ENCODE measurements at places on chromosomes 1 and 21. TPM values are rescaled to one million over a fixed set of nuclear protein-coding genes. Genes with fewer than 3 reads are reported as not detected.

Gene ARHGAP29
- total RNA-seq = 80.4 TPM

Gene SMYD2
- total RNA-seq = 23.7 TPM

Gene MIXL1
- not detected for total RNA-seq

DNA sequence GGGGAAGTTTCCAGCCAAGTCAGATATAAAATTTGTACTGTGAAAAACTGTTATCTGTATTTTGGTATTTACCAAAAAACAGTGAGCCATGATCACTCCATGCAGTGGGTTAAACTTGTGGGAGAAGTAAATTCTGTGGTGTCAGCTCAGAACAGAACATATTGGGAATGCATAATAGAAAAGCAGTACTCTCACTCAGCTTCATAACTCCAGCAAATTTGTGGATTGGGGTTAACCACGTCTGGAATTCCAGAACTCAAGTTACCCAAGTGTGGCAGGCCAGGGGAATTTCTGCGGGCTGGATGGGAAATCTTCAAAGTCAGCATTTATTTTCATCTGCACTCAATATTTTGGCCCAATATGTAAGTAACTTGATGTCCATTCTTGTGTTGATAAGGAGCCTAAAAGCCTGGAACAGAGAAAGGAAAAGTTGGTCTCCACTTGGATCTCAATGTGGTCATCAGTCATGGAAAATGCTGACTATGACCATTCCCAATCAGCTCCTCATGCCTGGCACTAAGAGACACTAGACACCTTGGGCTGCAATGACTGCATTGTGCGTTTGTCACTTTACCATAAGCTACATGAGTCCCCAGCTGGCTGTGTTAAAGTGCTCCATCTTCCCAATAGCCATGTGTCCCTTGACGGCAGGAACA is 39.1 kb upstream of the ENAH start:
- no peaks in the 10 kb centered on the region for H3K27me3 ChIP-seq
- no peak for DNase-seq
- no peak overlapping the region for H3K4me3 ChIP-seq
- H3K27ac ChIP-seq = no peak overlapping the region
- peaks cover 6% of the 10 kb centered on the region for H3K4me1 ChIP-seq

DNA sequence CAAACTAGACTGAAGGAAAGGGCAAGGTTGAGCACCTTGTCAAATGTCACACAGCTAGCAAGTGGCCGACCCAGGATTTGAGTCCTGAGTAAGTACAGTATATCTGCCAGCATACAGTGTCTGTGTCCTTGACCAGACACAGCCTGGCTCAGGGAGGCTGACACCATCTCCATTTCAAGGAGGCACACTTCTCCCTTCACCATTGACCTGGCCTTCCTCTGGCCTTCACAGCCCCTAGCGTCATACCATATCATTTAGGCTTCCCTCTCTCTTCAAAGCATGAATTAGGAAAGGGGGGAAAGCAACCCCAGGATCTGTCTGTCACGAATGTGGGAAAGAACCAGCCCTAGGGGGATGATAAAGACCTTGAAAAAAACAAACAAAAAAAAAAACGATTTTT is 155.6 kb downstream of the PLPP3 start:
- no peak for DNase-seq
- H3K27ac ChIP-seq = no peak overlapping the region
- H3K27me3 ChIP-seq = no peaks in the 10 kb centered on the region
- H3K36me3 ChIP-seq = no peaks in the 10 kb centered on the region
- H3K4me3 ChIP-seq = no peak overlapping the region
- peaks cover 12% of the 10 kb centered on the region for H3K4me1 ChIP-seq

GRCh38 chr21:27703791-27704190 is 736.9 kb upstream of the ADAMTS5 start:
- H3K36me3 ChIP-seq = no peaks in the 10 kb centered on the region
- no peak overlapping the region for H3K4me3 ChIP-seq
- no peaks in the 10 kb centered on the region for H3K27me3 ChIP-seq
- no peak overlapping the region for H3K27ac ChIP-seq
- H3K4me1 ChIP-seq = no peaks in the 10 kb centered on the region
- peak; percentile 7 for DNase-seq

DNA sequence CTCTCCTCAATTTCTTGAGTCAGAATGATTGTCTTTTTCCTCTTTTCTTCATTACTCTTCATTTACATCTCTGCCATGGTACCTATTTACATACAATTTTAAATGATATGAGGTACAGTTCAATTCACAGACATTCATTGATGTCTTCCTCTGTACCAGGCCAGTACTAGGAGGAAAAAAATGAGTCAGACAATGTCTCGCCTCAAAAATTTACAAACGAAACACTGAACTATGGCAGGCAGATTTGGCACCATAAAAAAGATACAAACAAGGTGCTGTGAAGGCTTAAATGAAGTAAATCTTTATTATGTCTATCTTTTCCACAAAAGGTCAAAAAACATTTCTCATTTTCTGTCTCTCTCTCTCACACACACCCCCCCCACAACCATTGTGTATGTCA is 71.0 kb downstream of the RGS13 start:
- no peak overlapping the region for H3K4me3 ChIP-seq
- H3K27me3 ChIP-seq = no peaks in the 10 kb centered on the region
- H3K27ac ChIP-seq = no peak overlapping the region

DNA sequence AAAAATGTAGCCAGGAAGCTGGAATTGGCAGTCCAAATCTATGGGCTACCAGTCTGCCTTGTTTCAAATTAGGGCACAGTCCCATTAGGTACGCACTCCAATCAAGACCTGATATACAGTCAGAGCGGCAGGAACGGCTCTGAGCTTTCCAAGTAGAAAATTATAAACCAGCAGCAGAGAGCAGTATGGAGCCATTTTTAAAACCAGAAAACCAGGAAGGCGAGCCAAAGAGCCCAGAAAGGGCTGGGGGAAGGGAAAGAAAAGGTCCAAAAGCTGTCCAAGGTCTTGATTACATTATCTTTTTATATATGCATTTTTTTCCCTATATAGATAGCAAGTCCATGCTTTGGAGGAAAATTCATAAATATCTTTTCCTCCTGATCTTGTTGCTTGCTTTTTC is 719.0 kb downstream of the RWDD3 start:
- H3K27ac ChIP-seq = no peak overlapping the region
- no peaks in the 10 kb centered on the region for H3K36me3 ChIP-seq
- H3K4me1 ChIP-seq = no peaks in the 10 kb centered on the region
- H3K4me3 ChIP-seq = no peak overlapping the region
- no peak for DNase-seq

GRCh38 chr1:26010825-26011224 is 10.8 kb upstream of the EXTL1 start:
- no peak overlapping the region for H3K4me3 ChIP-seq
- no peak for DNase-seq
- peaks cover 2% of the 10 kb centered on the region for H3K4me1 ChIP-seq
- H3K27ac ChIP-seq = no peak overlapping the region

DNA sequence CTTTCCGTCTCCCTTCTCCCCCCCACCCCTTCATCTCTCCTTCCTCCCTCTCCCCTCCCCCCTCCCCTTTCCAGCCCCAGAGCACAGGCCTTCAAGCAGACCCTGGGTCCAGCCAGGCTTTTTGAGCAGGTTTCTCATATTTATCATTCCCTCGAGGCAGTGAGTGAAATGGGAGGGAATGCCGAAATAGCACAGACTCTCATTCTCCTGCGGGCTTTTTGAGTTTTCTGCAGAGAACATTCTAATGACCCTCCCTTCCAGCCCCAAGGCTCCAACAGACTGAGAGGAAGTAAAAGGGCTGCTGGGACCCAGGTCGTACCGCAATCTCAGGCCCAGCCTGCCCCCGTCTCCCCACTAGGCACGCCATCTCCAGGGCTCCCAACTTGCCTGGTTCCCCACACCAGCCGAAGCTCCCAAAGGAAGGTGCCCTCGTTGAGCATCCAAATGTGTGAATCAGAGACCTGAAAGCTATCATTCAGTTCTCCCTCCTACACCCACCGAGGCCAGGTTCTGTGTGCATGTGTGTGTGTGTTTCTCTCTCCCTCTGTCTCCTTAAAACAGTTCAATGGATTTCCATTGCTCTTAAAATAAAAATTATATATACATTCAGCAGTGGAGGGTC is 22.3 kb downstream of the ACTA1 start:
- H3K4me3 ChIP-seq = no peak overlapping the region
- peaks cover 30% of the 10 kb centered on the region for H3K4me1 ChIP-seq
- DNase-seq = no peak
